Activated T-cell treated with anti-CD3 and anti-CD28 coated beads, Interleukin-2, amount 50 U/mL, for 48 hours (primary cell): ENCODE measurements at places on chromosomes 4 and X.

- DNase-seq: no peak
Measured at GRCh38 chr4:143641361-143641760, 59.1 kb downstream of the FREM3 start.

GRCh38 chr4:134948110-134948642 is 746.6 kb upstream of the PABPC4L start:
- no peak for DNase-seq

GRCh38 chr4:7893539-7893938 is 46.1 kb downstream of the AFAP1 start:
- DNase-seq: no peak

GRCh38 chr4:39464886-39465501 is 6.1 kb downstream of the LIAS start:
- DNase-seq: no peak

- DNase-seq: no peak
Measured at GRCh38 chrX:43676971-43677572, 21.0 kb downstream of the MAOA start.

DNA sequence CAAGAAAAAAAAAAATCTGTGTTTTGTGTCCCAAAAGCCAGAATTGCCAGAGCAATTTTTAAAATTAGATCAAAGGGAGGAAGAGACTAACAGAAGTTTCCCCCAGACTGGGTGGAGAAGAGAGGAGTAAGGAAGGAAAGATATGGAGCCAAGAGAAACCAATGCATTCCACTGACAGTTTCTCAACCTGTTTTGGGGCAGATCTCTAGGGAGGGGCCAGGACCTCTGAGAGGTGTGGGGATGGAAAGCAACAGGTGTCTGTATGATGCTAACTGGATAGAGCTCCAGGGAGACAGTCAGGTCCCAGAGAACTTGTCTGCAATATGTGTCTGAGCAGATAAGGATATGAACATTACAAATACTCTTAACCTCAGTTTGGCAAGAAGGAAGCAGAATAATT is 22.7 kb upstream of the GAB1 start:
- DNase-seq: no peak

GRCh38 chr4:78207541-78207940 is 150.4 kb downstream of the FRAS1 start:
- DNase-seq: no peak

DNA sequence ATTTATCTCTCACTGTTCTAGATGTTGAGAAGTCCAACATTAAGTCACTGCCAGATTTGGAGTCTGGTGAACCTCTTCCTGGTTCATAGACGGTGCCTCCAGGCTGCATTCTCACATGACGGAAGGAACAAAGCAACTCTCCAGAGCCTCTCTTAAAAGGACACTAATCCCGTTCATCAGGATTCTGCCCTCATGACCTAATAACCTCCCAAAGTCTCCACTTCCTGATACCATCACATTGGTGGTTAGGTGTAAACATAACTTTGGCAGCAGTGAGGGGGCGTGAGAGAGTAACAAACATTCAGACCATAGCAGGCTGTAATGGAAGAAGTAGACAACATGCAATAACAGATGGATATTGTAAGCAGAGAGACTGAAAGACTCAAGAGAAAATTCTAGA is 388.6 kb downstream of the PDHA2 start:
- no peak for DNase-seq

DNA sequence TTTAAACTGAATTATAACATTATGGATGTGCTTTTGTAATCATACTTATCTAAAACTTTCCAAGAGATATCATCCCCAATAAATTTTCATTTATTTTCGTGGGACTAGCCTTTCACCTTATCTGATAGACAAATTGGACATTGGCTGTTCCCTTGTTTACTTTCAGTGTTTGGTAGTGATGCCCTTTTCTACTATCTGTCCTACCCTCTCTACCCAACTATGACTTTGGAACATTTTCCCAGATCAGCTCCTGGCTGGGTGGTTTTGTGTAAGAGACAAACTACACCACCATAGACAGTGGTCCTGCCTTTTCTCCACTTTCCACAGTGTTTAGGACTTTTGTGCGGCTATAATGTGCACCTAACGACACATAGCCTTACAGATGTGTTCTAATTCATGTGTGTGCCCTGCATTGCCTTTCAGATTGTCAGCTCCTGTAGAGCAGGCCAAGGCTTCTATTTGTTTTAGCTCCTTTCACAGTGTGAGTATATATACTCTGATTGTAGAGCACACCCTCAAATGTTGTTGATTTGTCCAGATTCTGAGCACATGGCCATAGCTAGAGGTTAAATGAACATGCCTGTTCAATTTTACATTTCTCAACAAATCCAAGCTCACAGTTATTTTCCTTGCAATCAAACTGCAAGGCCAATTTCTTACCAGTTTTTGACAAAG is 63.0 kb upstream of the TRPC5OS start:
- DNase-seq: no peak

DNA sequence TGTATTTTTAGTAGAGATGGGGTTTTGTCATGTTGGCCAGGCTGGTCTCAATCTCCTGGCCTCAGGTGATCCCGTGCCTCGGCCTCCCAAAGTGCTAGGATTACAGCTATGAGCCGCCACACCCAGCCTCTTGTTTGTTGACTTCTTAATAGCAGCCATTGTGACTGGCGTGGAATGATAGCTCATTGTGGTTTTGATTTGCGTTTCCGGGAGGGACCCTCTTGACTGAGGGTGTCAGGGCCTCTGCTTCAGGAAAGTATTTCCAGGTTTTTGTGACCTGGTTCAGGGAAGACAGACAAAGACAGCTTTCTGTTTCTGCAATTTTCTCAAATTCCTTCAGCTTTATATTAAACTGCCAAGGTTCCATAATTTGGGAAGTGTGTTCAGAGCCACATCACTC is 15.1 kb downstream of the CSF2RA start:
- DNase-seq: no peak

DNA sequence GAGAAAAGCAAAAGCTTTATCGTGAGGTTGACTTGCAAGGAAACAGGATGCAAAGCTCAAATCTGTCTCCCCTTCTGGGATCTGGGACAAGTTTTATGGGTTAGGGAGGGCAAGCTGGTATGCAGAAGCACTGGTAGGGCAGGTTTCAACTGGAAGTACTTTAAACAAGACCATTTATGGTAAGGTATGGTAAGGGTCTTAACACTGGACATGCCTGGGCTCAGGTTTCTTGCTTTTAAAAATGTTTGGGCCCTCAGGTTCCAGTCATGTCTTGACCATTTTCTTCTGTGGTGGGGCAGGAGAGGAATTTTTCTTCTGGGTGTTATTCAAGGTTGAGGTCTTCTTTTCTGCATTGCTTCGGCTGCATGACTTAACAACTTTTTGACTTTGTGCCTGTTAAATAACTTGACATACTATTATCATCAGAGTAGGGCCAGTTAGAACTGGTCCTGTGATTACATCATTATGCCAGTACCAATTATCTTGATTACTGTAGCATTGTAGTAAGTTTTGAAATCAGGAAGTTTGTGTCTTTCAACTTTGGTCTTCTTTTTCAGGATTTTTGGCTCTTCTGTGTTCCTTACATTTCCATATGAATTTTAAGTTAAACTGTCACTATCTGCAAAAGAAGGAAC is 33.7 kb downstream of the CD38 start:
- no peak for DNase-seq

DNA sequence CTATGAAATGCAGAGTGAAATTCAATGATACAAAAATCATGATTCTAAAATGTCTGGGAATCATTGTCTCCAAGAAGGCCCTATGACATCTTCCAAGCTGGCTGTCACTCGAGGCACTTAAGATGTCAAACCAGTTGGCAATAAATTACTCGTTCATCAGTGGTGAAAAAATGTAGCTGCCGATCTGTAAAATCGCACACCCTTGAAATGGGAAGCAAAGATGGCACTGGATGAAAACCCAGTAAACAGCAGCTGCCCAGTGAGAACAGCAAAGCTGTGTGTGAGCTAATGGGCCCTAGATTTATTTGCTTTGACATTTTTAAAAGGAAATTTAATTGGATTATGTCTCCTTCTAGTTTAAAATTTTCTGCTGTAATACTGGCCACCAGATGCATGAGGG is 181.9 kb upstream of the NDP start:
- no peak for DNase-seq

DNA sequence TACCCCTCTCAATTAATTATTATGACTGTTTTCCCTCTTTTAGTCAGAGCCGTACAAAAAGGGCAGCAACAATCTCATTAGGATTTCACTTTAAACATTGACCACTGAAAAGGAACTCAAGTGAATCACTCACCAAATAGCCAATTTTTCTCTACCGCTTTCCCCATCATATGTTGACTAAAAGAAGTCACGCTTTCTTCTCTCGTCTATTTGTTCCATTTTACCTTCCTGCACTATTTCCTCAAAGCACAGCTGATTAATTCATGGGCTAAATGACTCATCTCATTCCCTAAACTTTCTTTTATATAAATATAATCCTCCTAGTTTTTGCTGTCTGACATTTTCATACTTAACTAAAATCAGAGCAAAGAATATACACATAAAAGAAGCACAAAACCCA is 8.2 kb downstream of the MID1 start:
- DNase-seq: no peak

DNA sequence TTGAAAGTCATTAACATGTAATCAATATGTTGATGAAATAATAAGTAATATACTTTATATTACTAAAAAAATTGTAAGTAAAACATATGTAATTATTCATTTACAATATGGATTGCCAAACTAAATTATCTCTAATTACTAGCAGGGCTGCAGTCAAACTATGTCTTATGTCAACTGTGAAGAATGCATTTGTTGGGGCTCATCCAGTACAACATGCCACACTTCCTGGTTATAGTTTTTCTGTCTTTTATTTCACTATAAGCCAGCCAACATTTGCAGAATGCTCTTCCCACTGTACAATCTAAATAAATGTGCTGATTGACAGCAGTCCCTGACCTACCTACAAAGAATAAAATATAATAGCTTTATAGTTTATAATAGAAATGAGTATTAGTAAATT is 975.4 kb upstream of the NDST4 start:
- no peak for DNase-seq

DNA sequence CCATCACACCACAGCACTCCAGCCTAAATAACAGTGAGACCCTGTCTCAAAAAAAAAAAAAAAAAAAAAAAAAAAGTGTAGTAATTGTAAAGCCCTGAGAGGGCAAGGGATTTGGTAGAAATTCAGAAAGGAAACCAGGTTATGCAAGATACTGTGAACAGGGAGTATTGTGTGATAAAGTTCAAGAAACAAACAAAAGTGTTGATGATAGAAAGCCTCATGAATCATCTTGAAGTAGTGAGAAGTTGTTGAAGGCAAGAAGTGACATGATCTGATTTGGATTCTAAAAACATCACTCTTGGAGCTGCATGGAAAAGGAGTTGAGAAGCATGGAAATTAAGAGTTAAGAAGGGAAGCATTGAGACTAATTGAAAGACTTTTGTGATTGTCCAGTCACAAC is 102.2 kb downstream of the RAP1GDS1 start:
- DNase-seq: no peak

- DNase-seq: no peak
Measured at GRCh38 chrX:103092942-103093341, at the start of gene NXF3. NXF3 (minus strand) TSS chrX:103093143; CDS start chrX:103093023, 120 bp downstream.

GRCh38 chr4:27828843-27829242 is 968.2 kb downstream of the STIM2 start:
- no peak for DNase-seq

- no peak for DNase-seq
Measured at GRCh38 chrX:147894366-147894963, 17.3 kb upstream of the FMR1 start.

DNA sequence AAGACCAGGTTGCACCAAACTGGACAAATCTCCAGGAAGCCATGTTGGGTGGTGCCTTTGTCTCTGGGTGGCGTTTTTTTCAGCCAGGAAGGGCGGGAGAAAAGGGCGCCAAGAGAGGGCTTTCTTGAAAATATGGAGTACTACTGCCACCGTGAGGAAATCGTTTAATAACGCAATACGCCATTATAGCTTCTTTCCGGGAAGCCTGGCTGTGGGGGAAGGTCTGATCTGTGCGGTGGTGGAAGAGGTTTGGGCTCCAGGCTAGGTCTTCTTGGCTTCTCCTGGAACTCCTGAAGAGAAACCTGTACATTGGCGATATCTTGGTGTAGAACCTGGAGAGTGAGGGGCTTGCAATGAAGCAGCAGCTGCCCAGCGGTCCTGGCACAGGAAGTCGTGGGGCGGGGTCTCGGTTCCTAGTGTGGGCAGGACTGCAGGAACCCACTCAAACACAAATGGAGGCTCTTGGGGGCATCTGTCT is 202.7 kb downstream of the OR13H1 start:
- peak; percentile 85 for DNase-seq

- DNase-seq: no peak
Measured at GRCh38 chr4:138802499-138802898, 213.1 kb upstream of the NOCT start.

DNA sequence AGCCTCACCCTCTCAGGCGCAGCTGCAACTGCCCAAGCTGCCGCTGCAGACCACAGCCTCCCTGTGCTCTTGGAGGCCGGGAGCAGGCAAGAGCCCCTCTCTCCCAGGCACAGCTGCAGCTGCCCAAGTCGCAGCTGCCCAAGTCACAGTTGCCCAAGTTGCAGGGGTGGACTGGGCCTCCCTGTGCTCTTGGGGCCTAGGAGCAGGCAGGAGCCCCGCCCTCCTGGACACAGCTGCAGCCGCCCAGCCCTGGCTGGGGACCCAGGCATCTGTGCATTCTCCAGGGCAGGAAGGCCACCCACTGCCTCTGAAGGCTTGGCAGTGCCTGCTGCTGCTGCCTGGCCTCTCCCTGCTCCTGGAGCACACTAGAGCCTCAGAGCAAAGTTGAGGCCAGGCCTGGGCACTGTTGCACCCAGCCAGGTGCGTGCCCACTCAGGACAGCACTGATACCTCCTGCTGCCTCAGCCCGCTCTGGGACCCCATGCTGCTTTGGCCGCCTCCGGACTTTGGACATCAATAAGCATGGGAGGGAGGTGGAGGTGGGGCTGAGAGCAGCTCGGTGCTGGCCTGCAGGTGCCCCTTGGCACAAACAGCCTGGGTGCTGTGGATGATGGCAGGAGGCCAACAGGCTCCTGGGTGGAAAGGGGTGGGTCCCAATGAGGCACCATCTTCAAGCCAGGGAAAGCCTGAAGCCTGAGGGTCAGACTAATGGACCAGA is 247.5 kb downstream of the PDGFC start:
- no peak for DNase-seq

- DNase-seq: no peak
Measured at GRCh38 chr4:89242864-89243732, 64.5 kb downstream of the GPRIN3 start.

DNA sequence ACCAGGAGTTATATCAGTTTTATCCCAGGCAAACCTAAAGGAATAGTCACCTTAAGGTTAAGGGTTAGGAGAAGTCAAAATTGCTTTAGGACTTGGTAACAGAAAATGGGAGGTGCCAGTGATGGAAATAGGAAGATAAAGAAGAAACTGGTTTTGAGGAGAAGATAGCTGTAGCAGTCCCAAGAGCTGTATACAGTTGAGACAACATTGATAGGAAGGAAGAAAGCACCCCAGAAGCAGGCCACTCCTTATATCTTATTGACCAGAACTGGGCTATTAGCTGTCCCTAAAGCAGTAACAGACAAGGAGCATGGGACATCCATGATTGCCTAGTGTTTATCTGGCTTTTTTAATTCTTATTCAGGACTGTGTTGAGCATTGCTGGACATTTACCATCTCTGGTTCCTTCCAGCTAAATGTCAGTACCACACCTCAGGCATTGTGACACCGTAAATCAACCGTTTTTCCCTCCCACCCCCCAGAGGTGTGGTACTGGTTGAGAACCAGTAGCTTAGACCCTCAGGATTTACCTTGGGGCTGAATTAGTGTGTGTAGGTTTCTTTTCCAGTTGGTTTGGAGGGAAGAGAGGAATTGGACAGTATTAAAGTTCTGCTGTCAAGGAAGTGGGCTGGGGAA is 2.0 kb upstream of the PGRMC2 start:
- no peak for DNase-seq
